GM23248 (cell line): ENCODE measurements at places on chromosomes 16 and 17.

DNA sequence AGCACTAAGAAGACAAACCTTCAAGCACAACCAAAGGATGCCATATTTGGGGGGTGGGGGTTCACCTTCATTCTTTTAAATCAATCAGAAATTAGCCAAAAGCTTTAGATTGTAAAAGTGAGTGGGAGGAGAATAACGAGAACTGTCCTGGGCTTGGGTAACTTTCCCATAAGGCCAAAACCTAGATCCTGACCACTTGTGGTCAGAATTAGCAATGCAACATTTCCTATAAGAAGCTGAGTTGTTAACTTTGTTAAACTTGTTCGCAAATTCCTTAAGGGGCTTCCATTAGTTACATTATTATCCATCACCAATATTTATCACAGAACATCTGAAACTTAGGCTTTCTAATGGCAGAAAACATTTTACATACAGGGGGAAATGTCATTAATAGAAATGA is 25.1 kb downstream of the STAT5B start:
- H3K27ac ChIP-seq = no peak overlapping the region
- no peak overlapping the region for H3K4me3 ChIP-seq
- no peaks in the 10 kb centered on the region for H3K27me3 ChIP-seq
- H3K4me1 ChIP-seq = peaks cover 27% of the 10 kb centered on the region
- DNase-seq = peak; percentile 18

- DNase-seq = no peak
- no peaks in the 10 kb centered on the region for H3K4me1 ChIP-seq
- H3K27ac ChIP-seq = no peak overlapping the region
- no peaks in the 10 kb centered on the region for H3K27me3 ChIP-seq
Measured at GRCh38 chr17:49656247-49656646, 21.6 kb downstream of the SPOP start.

- H3K27me3 ChIP-seq = no peaks in the 10 kb centered on the region
- H3K27ac ChIP-seq = peak overlapping the region; percentile 71
- peaks cover 14% of the 10 kb centered on the region for H3K4me1 ChIP-seq
- peak overlapping the region; percentile 68 for H3K4me3 ChIP-seq
- peak; percentile 62 for DNase-seq
- H3K36me3 ChIP-seq = no peaks in the 10 kb centered on the region; the same call in 1 of the 2 replicates
Measured at GRCh38 chr17:51152766-51153209, 571 bp upstream of the NME1 start.

GRCh38 chr16:53341792-53342191 is 92.5 kb upstream of the RBL2 start:
- H3K27me3 ChIP-seq = no peaks in the 10 kb centered on the region
- DNase-seq = no peak
- H3K27ac ChIP-seq = no peak overlapping the region
- no peaks in the 10 kb centered on the region for H3K4me1 ChIP-seq

GRCh38 chr16:12708266-12708665 is 95.4 kb downstream of the CPPED1 start:
- no peaks in the 10 kb centered on the region for H3K27me3 ChIP-seq
- H3K4me3 ChIP-seq = no peak overlapping the region
- no peak overlapping the region for H3K27ac ChIP-seq
- no peaks in the 10 kb centered on the region for H3K4me1 ChIP-seq
- no peak for DNase-seq

DNA sequence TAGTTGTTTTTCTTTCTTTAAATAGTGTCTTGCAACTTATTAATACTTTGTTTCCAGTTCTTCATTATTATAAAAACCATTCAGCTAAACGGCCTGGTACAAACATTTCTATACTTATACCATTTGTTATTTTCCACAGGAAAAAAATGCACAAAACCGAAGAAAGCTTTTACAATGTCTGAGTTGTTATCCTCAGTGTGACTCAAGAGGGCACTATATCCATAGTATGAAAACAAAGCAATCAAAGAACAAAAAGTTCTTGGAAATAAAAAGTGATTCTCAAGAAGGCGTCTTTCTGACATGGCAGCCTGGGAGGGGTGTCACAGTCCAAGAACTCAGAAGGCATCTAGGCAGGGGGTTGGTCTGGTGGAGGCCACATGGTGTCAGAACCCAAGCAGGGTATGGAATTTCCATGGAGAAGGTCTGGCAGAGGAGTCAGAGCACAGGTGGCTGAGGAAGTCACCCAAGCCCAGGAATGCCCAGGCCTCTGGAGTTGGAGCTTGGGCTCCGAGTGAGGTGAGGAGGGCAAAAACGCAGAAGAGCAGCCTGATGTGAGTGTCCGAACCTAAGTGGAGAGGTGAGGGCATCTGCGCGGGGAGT is 70.9 kb upstream of the ATP2A3 start:
- no peak overlapping the region for H3K27ac ChIP-seq
- H3K4me1 ChIP-seq = no peaks in the 10 kb centered on the region
- no peak overlapping the region for H3K4me3 ChIP-seq
- peaks cover 47% of the 10 kb centered on the region for H3K36me3 ChIP-seq
- DNase-seq = no peak
- no peaks in the 10 kb centered on the region for H3K27me3 ChIP-seq

DNA sequence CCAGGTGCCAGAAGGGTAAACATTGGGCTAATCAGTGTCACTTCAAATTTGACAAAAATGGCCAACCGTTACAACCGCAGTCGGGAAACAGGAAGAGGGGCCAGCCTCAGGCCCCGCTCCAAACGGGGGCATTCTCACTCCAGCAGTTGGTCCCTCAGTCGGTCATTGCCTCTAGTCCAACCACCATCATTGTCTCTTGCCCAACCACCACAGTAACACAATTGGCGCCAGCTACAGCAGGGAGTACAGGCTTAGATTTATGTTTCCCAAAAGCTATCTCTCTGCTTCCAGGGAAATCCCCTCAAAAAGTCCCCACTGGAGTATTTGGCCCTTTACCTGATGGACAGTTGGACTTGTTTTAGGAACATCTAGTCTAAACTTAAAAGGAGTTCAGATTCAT is 20.3 kb downstream of the ALOX15B start:
- no peak overlapping the region for H3K4me3 ChIP-seq
- H3K4me1 ChIP-seq = 0 out of 2 replicates have a peak, but pooled peaks cover 5% of the 10 kb centered on the region
- peaks cover 53% of the 10 kb centered on the region for H3K27me3 ChIP-seq
- H3K27ac ChIP-seq = no peak overlapping the region
- DNase-seq = no peak

GRCh38 chr16:80527297-80527696 is 13.5 kb upstream of the DYNLRB2 start:
- H3K36me3 ChIP-seq = no peaks in the 10 kb centered on the region
- no peak overlapping the region for H3K27ac ChIP-seq
- no peaks in the 10 kb centered on the region; the same call in 1 of the 2 replicates for H3K27me3 ChIP-seq
- no peak overlapping the region for H3K4me3 ChIP-seq

DNA sequence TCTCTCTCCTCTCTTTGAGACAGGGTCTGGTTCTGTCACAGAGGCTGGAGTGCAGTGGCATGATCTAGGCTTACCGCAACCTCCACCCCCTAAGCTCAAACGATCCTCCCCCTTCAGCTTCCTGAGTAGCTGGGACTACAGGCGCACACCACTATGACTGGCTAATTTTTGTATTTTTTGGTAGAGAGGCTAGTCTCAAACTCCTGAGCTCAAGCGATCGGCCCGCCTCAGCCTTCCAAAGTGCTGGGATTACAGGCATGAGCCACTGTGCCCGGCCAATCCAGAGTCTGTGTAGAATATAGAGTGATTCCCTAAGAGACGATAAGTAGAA is 65.8 kb upstream of the RPH3AL start:
- no peak overlapping the region for H3K4me3 ChIP-seq
- DNase-seq = no peak
- H3K27ac ChIP-seq = no peak overlapping the region
- no peaks in the 10 kb centered on the region for H3K27me3 ChIP-seq
- no peaks in the 10 kb centered on the region for H3K4me1 ChIP-seq

DNA sequence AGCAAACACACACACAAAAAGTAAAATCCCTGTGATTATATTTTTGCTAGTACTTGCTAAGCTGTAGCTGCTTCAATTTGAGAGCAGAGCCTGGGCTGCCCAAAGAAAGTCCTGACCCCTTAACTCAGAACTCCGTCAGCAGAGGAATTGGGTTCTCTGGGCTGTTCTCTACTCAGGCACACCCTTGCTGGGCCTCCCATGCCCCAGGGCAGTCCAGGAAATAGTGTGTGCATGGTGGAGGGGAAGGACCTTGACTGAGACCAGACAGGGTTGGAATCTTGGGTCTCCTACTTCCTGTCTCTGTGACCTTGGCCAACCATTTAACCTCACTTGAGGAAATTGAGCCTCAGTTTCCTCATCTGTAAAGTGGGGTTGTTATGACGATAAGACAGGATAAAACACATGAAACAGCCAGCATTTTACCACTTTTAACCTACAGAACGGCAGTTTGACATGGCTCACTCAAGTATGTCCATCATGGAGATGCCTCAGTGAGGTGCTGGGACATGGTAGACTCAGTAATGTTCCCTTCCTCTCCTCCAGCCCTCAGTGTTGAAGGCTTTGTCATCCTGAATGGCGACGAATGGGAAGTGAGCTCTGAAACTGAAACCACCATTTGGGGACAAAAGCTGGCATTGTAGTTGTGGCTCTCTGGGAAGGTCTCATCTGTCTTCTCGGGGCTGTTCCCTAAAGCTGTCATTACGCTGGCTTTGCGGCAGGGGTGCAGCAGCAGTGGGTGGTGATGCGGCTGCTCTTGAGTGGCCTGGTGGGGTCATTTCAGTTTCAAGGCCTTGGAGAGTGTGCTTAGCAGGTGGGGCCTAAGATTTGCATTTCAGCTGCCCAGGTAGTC is 74.9 kb downstream of the CMIP start:
- H3K36me3 ChIP-seq = no peaks in the 10 kb centered on the region
- no peak for DNase-seq
- H3K27me3 ChIP-seq = no peaks in the 10 kb centered on the region

- H3K27me3 ChIP-seq = peaks cover 13% of the 10 kb centered on the region
- no peak overlapping the region for H3K4me3 ChIP-seq
- H3K36me3 ChIP-seq = no peaks in the 10 kb centered on the region
- DNase-seq = no peak
- H3K27ac ChIP-seq = no peak overlapping the region
Measured at GRCh38 chr17:50472286-50472685, 3.6 kb upstream of the CHAD start.

DNA sequence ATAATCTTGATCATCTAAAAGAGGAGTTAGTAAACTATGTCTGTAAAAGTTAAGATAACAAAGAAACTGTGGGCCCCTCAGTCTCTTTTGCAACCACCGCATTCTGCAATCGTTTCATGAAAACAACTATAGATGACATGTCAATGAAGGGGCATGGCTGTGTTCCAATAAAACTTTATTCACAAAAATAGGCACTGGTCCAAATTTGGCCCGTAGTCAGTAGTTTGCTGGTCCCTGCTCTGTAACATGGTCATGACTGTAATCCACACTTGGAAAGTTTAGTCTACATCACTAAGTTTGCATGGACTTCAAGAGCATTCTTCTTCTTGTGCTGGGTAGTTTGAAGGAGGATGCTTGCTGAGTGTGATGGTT is 299.3 kb upstream of the PSMD7 start:
- no peak overlapping the region for H3K27ac ChIP-seq
- no peaks in the 10 kb centered on the region for H3K27me3 ChIP-seq
- no peaks in the 10 kb centered on the region for H3K36me3 ChIP-seq
- H3K4me1 ChIP-seq = no peaks in the 10 kb centered on the region
- no peak for DNase-seq
- no peak overlapping the region for H3K4me3 ChIP-seq

DNA sequence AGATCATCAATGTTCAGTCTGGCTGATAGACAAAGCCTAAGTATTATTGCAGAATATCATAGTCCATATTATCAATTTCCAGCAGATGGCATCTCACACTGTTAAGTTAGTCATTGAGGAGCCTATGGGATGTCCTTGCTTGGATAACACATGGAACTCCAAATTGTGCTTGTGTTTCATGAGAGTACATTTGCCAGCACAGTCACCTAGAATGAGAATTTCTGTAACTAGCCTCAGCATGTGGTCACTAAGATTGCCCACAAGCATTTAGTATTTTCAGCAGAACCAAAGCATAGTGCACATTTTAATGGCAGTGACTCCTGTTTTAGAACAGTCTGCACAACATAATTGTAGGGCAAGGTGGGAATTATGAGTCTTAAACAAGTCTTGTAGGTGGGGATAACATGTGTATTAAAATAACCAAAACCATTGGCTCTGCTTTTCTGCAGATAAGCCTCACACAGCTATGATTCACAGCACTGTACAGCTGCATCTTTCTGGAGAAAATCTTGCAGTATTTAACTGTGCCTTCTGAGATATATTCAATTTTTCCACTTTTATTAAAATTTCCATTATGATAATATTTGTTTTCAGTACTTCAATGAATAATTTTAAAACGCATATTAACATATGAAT is 882.8 kb upstream of the SOX9 start:
- no peak overlapping the region for H3K4me3 ChIP-seq
- H3K36me3 ChIP-seq = no peaks in the 10 kb centered on the region
- peaks cover 7% of the 10 kb centered on the region; the same call in 1 of the 2 replicates for H3K4me1 ChIP-seq
- no peak overlapping the region for H3K27ac ChIP-seq
- DNase-seq = peak; percentile 81

GRCh38 chr16:89280546-89281188 is 63.2 kb downstream of the ZNF778 start:
- no peaks in the 10 kb centered on the region for H3K27me3 ChIP-seq
- H3K36me3 ChIP-seq = peaks cover 24% of the 10 kb centered on the region
- H3K4me3 ChIP-seq = no peak overlapping the region
- no peaks in the 10 kb centered on the region for H3K4me1 ChIP-seq
- H3K27ac ChIP-seq = no peak overlapping the region
- no peak for DNase-seq

- H3K4me3 ChIP-seq = no peak overlapping the region
- H3K27ac ChIP-seq = no peak overlapping the region
- no peaks in the 10 kb centered on the region for H3K4me1 ChIP-seq
- H3K36me3 ChIP-seq = no peaks in the 10 kb centered on the region
- DNase-seq = no peak
Measured at GRCh38 chr17:36682773-36683172, 81.4 kb downstream of the MRM1 start.

DNA sequence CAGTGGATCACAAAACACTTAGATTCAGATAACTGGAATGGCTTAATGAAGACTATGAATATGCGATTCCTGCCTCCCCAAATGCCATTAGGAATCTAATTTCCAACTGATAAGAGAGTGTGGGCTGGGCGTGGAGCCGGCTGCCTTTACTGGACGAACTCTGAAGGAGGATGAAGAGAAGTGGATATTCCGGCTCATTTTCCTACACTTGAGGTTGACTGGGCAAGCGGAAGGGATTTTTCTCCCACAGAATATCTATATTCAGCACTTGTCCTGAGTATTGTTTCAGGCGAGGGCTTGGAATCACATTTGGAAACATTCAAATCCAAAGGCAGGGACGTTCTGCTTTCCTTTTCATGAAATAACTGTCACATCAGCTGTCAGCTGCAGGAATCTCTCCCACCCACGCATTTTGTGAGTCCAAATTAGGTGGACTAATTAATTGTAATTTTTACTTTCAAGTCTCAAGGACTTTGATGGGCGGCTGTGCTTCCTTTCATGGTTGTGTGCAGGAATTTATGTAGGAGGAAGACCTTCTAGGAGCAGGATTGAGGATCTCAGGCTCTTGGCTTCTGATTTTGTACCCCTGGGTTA is 138.5 kb downstream of the PITPNC1 start:
- no peaks in the 10 kb centered on the region for H3K27me3 ChIP-seq
- no peaks in the 10 kb centered on the region for H3K36me3 ChIP-seq
- H3K27ac ChIP-seq = no peak overlapping the region
- peaks cover 7% of the 10 kb centered on the region; the same call in 1 of the 2 replicates for H3K4me1 ChIP-seq
- DNase-seq = no peak
- H3K4me3 ChIP-seq = no peak overlapping the region
